ENCODE measurements at places on chromosomes 13 and 19.

GRCh38 chr13:102935896-102936321 lies 90.1 kb downstream of the ERCC5 start:
- no peak for DNase-seq

DNA sequence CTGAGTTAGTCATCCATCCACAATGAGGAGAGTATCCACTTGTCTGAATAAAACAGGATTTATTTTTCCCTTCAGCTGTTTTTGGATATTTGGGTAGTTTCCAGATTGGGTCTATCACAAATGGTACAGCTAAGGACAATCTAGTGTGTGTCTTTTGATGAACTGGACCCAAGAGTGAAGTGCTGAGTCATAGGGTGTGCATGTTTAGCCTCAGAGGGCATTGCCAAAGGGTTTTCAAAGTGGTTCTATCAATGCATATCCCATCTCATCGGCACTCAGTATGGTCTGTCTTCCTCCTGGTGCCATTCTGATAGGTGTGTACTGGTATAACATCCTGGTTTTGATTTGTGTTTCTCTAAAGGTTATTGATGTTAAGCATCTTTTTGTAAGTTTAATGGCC lies 62.3 kb downstream of the GSX1 start:
- no peak for DNase-seq

DNA sequence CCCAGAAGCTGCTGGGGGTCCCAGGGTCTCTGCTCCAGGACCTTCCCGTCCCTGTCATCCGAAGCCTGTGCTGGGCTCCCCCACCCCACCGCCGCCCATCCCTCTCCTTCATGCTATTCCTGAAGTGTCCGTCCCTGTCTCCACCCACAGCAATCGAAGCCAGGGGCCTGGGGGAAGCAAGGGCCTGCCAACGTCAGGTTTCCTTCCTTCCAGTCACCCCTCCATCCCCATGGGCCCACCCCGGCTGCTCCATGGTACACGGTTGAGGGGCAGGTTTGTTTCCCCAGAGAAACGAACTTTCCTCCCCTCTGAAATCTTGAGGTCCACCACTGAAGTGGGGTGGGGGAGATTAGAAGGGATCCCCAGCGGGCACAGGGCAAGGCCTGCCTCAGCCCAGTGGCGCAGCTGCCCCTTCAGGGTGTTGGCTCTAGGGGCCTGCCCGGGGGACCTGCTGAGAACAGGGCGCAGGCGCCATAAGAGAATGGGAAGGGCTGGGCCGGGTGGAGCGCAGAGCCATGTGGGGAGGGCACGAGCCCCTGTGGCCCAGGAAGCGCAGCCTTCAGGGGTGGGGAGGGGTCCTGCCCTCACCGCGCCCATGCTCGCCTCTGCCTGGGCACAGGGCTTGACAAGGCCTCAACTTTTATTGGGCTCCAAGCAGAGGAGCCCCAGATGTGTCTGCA lies 16.1 kb downstream of the CEBPG start:
- no peak for DNase-seq

GRCh38 chr19:44627631-44628030 lies 14.3 kb downstream of the IGSF23 start:
- DNase-seq: no peak

- no peak for DNase-seq
Measured at GRCh38 chr19:45161738-45162607, 1.2 kb upstream of the NKPD1 start.

- no peak for DNase-seq
Measured at GRCh38 chr19:2586196-2586595, 110.3 kb downstream of the GADD45B start.

- DNase-seq: no peak
Measured at GRCh38 chr13:47310401-47310800, 413.5 kb upstream of the HTR2A start.

- no peak for DNase-seq
Measured at GRCh38 chr19:15264061-15264932, 32.0 kb upstream of the EPHX3 start.

- no peak for DNase-seq
Measured at GRCh38 chr19:43620061-43621001, 902 bp upstream of the ZNF428 start.

DNA sequence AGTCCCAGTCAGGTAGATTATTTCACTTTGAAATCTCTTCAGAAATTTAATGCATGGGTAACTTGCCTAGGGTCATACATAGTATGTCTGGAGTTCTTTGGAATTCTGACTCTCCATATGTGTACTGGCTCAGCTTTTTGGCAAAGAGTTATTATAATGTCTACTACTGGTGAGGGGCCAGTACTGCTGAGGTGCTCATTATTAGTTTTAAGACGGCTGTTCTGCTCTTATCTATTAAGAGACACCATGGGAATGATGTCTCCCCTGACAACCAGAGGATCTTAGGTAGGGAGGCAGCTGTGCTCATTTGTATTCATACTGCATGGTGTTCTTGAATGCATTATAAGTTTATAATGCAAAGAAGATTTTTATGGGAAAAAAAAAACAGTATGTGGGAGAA lies 184.1 kb downstream of the RGCC start:
- DNase-seq: no peak

GRCh38 chr19:48798937-48799336 lies 11.9 kb downstream of the BCAT2 start:
- no peak for DNase-seq

- DNase-seq: peak; percentile 25
Measured at GRCh38 chr19:23075031-23075733, 41.6 kb upstream of the ZNF730 start.

GRCh38 chr19:3025549-3025886 lies 3.6 kb downstream of the TLE2 start:
- DNase-seq: no peak

GRCh38 chr19:45424191-45425058 lies 708 bp upstream of the ERCC1 start:
- no peak for DNase-seq

DNA sequence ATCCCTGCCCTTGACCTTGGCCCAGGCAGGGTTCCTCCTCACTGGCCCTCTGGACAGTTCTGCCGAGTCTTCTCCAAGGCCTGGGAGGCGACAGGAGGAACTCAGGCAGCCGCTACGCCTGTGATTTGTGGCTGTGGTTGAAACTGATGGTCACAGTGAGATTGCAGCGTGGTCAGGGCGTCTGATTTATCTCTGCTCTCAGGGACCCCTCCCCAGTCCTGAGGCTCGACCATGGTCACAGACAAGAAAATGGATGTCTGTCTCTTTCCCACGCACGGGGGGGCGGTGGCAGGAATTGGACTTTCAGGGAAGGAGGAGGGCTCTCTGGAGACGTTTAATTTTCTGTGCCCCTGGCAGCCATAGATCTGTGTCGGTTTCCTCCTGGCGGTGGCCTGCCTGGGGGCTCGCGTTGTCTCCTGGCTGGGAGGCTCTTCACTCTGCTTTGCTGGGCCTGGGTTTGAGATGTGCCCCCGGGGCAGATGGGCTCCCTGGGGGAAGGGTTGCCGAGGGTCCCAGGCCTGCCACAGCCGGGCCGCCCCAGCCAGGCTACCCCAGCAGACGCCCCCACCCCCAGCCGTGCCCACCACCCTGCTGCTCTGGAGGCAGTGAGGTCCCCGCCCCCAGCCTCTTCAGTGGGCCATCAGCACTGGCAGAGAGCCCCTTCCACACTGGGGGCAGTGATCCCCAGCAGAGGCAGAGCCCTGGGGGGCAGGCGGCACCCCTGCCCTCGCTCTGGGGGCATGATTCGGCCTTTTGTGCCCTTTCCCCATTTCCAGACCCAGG lies 167.4 kb downstream of the KDM4B start:
- no peak for DNase-seq

DNA sequence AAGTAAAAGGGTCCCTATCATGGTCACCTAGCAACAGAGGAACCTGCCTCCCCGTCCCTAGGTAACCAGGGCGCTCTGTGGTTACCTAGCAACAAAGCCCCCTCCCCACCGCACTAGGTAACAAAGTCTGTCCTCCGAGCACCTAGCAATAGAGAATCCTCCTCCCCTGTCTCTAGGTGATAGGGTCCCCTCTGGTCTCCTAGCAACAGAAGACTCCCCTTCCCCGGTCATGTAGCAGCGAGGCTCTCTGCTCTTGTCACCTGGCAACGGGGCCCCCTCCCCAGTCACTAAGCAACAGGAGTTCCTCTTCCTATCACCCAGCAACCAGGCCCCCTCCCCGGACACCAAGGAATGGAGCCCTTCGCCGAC lies 307 bp downstream of the JOSD2 start:
- DNase-seq: peak; percentile 47

- no peak for DNase-seq
Measured at GRCh38 chr13:37179645-37180044, 74.2 kb upstream of the CSNK1A1L start.

- DNase-seq: no peak
Measured at GRCh38 chr19:280541-281009, 10.6 kb downstream of the PLPP2 start.

- DNase-seq: no peak
Measured at GRCh38 chr13:59837101-59837500, 326.6 kb downstream of the DIAPH3 start.

DNA sequence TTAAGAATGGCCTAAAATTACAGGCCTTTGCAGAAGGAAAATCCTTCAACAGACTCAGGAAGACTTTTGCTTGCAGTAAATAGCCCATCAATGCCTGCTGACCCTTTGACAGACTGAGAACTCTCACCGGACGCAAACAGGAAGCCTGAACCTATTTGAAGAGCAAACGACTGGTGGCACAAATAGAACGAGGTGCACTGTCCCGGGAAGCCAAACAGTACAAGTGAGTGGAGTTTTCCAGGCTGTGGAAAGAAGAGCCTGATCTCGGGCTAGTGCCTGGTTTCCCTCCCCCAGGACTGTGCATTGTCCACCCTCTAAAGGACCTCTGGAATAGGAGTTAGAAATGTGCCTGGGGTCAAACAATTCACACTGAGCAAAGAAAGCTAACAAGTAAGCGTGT lies 165.5 kb downstream of the FGF14 start:
- DNase-seq: no peak

DNA sequence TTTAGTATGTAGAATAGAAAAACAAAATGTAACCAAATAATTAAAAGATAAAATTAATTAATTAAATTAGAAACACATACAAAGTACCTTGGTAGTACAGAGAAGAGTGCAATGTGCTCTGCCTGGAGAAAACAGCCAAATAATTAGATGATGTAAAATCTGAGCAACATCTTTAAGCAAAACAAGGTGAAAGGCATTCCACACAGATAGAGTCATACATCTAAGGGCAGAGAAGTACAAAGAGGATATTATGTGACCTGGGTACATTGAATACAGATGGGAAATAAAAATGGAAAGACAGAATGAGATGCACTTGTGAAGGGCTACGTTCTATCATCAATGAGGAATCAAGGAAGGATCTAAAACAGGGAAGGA lies 25.2 kb upstream of the FNDC3A start:
- no peak for DNase-seq

DNA sequence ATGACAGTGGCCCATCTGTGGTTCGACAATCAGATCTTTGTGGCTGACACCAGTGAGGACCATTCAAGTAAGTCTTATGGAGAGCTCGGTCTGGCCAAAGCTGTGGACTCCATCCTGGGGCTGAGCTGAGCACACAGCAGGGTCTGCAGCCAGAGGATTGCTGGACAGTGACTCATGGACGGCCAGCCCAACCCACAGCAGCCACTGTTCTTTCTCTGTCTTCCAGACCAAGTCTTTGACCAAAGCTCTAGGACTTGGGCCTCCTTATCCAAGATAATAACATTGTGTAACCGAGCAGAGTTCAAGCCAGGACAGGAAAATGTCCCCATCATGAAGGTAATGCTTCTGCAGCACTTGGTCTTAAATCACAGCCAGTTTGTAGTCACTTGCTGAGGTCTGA lies 12.4 kb downstream of the ATP12A start:
- DNase-seq: no peak

DNA sequence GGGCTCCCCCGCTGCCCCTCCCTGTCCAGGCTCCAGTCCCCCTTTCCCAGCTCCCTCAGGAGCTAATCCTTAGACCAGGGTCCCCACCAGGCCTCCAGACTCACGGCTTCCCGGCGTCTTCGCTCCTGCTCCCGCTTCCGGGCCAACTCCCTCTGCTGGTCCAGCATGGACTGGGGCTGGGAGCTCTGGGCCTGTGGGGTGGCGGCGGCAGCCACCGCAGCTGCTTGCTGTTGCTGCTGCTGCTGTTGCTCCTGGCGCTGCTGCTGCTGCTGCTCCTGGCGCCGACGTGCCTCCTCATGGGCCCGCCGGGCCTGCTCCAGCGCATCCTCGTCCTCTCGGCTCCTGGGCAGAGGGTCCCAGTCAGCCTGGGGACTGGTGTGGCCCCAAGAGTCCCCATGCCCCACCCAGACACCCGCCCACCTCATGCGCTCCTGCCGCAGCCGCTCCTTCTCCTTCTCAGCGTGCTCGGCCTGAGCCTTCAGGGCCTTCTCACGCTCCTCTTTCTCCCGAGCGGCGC lies 6.4 kb upstream of the EPHX3 start:
- no peak for DNase-seq

DNA sequence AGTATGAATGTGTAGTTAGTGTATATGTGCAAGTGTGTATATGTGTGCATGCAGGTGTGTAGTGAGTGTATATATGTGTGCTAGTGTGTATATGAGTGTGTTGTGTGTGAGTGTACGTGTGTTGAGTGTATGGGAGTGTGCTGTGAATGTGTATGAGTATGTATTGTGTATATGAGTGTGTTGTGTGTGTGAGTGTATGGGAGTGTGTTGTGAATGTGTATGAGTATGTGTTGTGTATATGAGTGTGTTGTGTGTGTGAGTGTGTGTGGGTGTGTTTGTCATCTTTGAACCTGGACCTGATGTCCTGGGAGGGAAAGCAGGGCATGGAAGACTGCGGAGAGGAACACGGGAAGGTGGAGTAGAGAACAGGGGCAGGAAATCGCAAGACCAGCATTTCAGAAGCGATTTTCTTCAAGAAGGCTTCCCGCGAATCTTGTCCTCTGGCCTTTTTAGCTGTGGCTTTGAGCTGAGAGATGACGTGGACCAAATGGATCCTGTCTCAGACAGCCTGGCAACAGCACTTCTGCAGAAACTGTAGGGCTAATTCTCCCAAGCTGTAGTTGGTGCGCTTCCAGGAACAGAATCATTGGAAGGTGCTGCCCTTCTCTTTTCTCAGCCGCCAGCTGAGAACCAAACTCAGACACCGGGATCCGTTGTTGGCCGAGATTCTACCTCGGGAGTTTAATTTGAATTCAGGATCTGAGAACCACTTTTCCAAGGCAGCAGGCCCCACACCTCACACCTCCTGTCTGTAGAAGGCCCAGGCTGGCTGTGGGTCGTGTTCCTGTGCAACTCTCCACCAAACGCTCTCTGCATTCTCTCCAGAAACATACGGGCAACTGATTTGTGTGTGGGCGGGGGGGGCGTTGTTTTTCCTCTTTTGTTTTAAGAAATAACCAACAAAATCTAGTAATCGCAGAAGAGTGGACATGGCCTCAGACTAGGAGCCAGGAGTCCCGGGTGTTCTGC lies 94.7 kb upstream of the RAP2A start:
- DNase-seq: no peak
